Spinal cord (tissue), 10 donors: ENCODE measurements at places on chromosomes 13 and 19.

GRCh38 chr13:19634256-19634740 lies 839 bp downstream of the MPHOSPH8 start:
- DNase-seq = peak; percentile 1

DNA sequence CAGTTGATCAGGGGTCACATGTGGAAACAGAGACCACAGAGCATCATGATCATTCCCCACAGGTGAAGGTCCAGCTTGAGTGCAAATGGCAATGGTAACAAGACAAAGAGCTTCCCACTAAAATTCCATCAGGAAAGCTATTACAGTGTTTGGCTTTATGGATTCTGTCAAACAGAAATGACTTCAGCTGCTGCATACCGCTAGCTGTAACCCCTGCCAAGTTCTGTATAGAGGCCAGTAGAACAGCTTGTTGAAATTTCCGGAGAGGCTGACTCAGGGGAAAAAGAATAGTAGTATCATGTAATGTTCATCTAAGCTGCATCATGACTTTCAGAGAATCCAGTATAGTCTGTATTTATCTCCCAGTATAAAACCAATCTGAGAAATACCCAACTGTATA lies 1704.7 kb downstream of the SLITRK5 start:
- DNase-seq = no peak

GRCh38 chr19:52603558-52604207 lies 33.6 kb downstream of the ZNF701 start:
- no peak for DNase-seq

GRCh38 chr13:102825921-102826706 lies 19.7 kb upstream of the ERCC5 start:
- DNase-seq = no peak

DNA sequence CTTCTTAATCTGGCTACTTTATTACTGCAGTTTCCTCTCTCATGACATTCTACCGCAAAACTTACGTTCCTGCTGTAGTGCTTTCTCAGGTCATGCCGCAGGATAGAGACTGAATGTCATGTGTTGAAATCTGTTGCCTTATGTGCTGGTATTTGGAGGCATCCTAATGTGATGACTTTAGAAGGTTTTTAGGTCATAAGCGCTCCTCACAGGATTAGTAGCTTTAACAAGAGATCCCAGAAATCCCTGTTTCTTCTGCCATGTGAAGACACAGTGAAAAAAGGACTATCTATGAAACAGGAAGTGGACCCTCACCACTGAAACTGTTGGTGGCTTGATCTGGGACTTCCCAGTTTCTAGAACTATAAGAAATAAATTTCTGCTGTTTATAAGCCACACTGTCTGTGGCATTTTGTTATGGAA lies 209.3 kb downstream of the LACC1 start:
- DNase-seq = no peak

- DNase-seq = no peak
Measured at GRCh38 chr19:29667387-29667783, 2.1 kb downstream of the PLEKHF1 start.

- DNase-seq = no peak
Measured at GRCh38 chr13:93625536-93625935, 398.9 kb downstream of the GPC6 start.
